ENCODE measurements at places on chromosomes 6 and 20. TPM values are rescaled to one million over a fixed set of nuclear protein-coding genes. Genes with fewer than 3 reads are reported as not detected.

The VWA7 gene
- 0.25 TPM for polyA plus RNA-seq

GRCh38 chr6:3841066-3841454 is 8.1 kb upstream of the FAM50B start:
- no peak for DNase-seq

DNA sequence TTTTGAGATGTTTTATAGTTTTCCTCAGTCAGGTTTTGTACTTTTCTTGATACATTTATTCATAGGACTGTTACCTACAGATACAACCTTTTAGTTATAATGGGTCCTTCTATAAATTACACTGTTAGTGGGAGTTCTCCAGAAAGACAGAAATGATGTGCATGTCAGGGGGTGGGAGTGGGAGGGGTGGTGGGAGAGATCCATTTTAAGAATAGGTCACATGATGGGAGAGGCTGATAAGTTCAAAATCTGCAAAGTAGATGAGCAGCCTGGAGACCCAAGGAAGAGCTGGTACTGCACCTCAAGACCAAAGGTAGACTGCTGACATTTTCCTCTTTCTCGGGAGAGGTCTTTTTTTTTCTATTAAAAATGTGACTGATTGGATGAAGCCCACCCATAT is 408.0 kb upstream of the GJE1 start:
- no peak for DNase-seq

The DEFB132 gene
- polyA plus RNA-seq = not detected

Measured in foreskin keratinocyte (primary cell).